Activated T-cell treated with anti-CD3 and anti-CD28 coated beads, Interleukin-2, amount 50 U/mL, for 72 hours (primary cell): ENCODE measurements at places on chromosomes 3 and 15. TPM values are rescaled to one million over a fixed set of nuclear protein-coding genes. Genes with fewer than 3 reads are reported as not detected.

DNA sequence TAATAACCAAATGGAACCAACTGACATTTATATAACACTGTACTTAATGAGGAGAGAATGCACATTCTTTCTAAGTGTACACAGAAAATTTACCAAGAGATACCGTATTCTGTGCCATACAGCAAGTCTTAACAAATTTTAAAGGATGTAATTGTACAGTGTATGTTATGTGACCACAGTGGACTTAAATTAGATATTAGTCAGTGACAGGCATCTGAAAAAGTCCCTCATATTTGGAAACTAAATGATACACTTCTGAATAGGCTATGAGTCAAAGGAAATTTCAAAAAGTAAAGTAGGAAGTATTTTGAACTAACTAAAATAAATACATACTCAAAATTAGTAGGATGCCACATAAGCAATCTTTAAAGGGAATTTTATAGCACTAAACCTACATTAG lies 59.6 kb upstream of the P3H2 start:
- DNase-seq: no peak

- peak; percentile 33 for DNase-seq
Observed at GRCh38 chr15:43511012-43511885, 6.2 kb upstream of the MAP1A start.

DNA sequence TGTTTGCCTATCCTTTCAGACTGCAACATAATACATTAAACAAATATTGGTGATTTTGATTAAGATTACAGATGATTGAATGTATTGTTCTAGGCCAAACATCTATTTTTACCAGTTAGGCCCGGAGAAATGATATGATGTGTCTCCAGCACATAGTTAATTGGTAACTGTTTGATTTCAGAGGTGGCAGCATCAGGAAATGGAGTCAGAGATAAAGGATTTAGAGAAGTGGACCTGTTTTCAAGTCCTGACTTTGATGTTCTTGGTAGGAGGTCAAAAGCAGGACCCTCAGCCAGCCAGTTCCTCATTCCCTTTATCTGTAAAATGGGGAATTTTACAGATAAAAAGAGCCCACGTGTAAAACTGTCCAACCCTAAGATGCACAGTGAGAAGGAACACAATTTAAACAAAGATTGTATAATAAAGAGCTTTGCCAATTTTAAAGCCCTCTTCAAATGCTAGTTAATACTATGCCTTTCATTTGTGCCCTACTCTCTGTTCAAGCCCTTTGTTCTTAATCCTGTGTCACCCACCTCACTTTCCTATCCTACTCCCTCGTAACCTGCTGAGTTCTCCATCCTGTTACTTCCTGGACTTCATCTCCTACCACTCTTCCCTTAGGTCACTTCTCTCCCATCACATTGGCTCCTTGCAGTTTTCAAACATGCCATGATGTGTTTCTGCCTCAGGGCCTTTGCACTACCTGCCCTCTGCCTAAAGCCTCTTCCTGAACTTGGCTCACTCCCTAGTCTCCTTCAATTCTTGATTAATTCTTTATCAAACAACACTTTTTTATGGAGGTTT lies 2.5 kb downstream of the TMEM212 start:
- no peak for DNase-seq

DNA sequence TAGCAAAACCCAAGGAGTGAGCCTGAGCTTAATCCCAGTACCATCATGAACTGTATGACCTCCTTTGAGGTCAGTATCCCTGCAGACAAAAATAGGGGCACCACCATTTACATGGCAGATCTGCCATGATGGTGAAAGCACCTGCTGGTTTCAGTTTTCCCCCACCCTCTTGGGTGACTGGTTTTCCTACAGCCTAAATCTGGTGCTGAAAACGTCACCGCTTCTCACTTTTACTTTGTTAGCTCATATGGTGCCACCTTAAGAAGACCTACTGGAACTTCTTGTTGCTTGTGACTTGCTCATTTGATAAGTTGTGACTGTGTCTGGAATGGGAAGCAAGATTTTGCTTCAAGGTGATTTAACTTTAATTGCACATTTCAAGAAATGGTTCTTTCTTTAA lies 5.1 kb downstream of the PPP1R2 start:
- peak; percentile 73 for DNase-seq

The SLC28A1 gene
- total RNA-seq: not detected

The SLC9C1 gene
- total RNA-seq: not detected

The STARD5 gene
- 9.0 TPM for total RNA-seq

DNA sequence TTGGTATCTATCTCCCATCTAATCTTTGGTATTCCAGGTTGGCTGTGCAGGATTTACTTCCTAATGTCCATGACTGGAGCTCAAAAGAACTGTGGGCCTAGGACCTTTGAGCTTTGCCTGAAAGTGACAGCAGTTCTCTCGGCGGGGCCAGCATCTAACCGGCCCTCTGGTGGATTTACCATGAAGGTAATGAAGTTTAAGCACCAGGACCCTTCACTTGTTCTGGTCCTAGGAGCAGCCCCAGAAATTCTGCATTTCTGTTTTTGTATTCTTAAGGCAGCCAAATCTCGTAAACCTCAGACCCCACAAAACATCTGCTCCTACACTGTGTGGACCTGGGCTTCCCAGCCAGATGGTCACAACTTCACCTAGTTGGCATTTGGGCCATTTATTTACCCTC lies 13.0 kb downstream of the CALML4 start:
- no peak for DNase-seq

The CCR8 gene
- total RNA-seq: 1.2 TPM

GRCh38 chr3:134640872-134641470 lies 9.9 kb downstream of the KY start:
- DNase-seq: no peak

The PRICKLE2 gene
- total RNA-seq: 0.09 TPM

The CAMKV gene
- not detected for total RNA-seq

DNA sequence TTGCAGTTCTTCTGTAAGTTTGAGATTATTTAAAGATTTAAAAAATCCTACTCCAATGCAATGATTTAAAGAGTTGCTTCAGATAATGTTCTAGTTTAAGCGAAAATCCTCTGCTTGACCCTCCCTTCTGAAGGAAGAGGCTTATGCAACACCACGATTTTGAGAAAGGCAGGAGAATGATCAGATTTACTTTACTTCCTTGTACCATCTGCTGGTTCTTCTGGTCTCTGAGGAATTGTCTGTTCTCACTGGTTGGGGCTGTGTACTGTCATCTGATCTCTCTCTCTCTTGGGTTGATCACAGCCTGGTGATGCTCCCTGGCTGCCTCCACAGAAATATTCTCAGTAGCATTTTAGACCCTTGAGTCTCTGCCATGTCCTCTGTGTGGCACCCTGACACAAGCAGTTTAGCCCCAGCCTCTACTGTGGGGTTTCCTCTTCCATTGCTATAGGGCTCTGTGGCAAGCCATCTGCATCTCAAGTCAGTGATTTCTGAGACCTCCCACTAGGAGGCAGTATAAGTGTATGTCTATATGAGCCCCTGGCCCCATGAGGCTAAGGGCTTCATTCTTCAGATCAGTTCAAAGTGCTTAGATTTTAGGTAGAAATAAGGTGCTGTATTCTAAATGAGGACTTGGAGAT lies 50.8 kb upstream of the PLAAT1 start:
- DNase-seq: no peak

- no peak for DNase-seq
Observed at GRCh38 chr3:4841225-4841624, 138.0 kb upstream of the BHLHE40 start.

GRCh38 chr15:28075573-28075972 lies 23.5 kb downstream of the OCA2 start:
- no peak for DNase-seq

- DNase-seq: no peak
Observed at GRCh38 chr3:151871639-151872468, 1.6 kb upstream of the SUCNR1 start.

GRCh38 chr3:27171113-27171512 lies 198.1 kb downstream of the NEK10 start:
- no peak for DNase-seq

GRCh38 chr15:65569728-65570127 lies 39.5 kb downstream of the HACD3 start:
- no peak for DNase-seq

The TM4SF1 gene
- 0.23 TPM for total RNA-seq
